ENCODE measurements at places on chromosomes 16 and 17.

DNA sequence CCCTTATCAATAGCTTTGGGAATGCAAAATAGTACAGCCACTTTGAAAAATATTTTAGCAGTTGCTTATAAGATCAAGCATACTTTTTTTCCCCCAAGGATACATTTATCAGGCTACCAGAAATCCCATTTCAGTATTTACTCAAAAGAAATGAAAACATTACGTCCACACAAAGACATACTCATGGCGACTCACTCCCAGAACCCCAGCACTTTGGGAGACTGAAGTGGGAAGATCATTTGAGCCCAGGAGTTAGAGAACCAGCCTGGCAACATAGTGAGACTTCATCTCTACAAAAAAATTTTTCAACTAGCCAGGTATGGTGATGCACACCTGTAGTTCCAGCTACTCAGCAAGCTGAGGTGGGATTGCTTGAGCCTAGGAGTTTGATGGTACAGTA, 5.9 kb downstream of the SKA2 start:
- no peak for DNase-seq

DNA sequence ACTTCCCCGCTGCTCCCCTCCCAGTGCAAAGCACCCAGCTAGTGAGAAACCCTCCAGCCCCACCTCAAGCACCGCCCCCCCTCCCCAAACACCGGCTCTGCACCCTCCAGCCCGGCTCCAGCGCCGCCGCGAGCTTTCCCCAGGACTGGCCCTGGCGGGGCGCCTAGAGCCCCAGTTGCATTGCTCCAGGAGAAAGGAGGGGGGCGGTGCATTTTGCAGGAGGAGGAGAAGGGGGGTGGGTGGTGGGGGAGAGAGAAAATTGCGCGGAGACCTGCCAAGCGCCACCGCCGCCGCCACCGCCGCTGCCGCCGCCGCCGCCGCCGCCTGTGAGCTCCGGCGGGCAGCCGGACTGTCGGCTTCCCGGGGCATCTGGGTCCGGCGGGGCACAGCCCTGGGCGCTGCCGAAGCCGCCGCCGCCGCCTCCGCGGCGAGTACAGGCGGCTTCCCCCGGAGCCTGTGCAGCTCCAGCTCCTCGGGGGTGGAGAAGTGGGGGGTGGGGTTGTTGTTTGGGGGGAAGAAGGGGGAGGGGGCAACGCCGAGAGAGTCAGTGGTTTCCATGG, 333 bp upstream of the NOG start:
- peak; percentile 29 for DNase-seq

- no peak for DNase-seq
Measured at GRCh38 chr16:2438121-2438520, 8.9 kb downstream of the CCNF start.

GRCh38 chr17:59829217-59830006, 63.3 kb downstream of the TUBD1 start:
- DNase-seq: no peak

DNA sequence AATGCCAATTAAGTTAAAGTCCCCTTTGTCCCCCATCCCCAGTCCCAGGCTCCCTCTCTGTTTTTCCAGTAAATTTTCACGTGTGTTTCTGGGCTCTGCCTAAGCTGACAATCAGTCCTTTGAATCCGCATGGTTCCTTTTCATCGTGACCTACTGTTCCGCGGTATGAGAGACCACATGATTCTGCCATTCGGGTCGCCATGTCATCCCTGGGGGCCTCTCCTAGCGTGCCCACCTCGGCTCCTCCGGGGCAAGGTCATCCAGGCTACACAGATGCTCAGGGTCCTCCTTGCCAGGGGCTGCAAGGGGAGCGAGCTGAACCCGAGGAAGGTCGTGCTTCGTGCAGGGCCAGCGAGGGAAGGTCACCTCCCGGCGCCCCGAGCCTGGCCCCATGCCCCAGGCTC, 157.6 kb downstream of the RAB11FIP4 start:
- no peak for DNase-seq

GRCh38 chr17:55175788-55176427, 88.9 kb upstream of the HLF start:
- no peak for DNase-seq

GRCh38 chr17:40883626-40884334, 1.3 kb downstream of the KRT20 start:
- no peak for DNase-seq

DNA sequence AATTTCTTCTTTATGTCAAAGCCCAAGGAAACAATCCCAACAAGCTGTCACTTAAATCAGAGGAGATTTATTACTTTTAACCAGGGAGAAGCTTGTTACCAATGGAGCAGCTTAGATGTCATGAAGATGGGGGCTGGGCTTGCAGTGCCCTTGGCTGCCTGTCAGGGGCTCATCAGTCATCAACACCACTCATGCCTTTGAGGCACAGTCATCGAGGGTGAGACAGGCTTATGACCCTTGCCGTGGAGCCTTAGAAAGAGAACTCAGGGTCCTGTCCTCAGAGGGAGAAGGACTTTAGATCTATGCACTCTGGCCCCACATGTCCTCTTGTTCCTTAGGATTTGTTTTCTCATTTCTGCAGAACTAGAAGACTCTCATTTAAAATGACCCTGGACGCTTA, 318.3 kb downstream of the CBLN1 start:
- no peak for DNase-seq

DNA sequence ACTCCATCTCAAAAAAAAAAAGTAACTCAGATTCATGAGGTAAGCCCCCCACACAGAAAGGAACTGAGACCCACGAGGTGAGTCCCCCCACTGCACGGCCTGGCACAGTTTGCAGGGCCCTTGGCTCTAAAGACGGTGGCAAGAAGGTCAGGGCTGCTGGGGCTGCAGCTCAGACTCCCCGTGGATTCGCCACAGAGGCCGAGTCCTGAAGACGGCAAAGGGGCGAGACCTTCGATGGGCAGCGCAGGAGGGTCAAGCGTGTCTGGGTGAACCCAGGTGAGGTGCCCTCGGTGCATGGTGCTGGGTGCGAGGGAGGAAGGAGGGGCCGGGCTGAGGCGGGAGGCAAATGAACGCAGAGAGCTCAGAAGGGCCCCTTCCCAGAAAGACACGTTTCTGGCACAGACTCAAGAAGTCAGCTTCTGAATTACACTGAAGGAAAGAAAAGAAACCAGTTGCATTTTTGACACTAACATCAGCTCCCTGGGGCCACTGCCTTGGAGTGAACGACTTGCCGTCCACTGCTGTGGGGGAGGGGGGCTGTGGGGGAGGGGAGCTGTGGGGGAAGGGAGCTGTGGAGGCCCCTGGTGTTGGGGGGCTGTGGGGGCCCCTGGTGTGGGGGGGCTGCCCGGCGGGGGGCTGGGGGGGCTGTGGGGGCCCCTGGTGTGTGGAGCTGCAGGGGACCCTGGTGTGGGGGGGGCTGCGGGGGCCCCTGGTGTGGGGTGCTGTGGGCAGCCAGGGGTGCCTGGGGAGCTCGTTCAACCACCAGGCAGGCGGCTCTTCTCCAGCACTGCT, 69.8 kb upstream of the METRNL start:
- no peak for DNase-seq

- no peak for DNase-seq
Measured at GRCh38 chr16:84735849-84736586, 36.2 kb downstream of the USP10 start.

DNA sequence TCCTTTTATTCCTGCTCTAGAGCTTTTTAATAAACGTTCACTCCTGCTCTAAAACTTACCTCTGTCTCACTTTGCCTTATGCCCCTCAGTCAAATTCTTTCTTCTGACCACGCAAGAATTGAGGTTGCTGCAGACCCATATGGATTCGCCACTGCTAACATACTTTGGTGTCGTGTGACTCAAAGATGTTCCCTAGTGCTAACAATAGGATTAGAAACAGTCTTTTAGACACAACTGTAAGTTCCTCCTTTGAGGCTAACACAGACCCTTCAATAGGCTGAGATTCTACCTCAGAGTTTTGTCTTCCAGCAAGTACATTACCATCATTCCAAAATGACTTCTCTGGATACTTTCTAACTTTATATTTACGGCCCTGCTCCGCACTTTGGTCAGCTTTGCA, 149.5 kb upstream of the COX10 start:
- DNase-seq: no peak

DNA sequence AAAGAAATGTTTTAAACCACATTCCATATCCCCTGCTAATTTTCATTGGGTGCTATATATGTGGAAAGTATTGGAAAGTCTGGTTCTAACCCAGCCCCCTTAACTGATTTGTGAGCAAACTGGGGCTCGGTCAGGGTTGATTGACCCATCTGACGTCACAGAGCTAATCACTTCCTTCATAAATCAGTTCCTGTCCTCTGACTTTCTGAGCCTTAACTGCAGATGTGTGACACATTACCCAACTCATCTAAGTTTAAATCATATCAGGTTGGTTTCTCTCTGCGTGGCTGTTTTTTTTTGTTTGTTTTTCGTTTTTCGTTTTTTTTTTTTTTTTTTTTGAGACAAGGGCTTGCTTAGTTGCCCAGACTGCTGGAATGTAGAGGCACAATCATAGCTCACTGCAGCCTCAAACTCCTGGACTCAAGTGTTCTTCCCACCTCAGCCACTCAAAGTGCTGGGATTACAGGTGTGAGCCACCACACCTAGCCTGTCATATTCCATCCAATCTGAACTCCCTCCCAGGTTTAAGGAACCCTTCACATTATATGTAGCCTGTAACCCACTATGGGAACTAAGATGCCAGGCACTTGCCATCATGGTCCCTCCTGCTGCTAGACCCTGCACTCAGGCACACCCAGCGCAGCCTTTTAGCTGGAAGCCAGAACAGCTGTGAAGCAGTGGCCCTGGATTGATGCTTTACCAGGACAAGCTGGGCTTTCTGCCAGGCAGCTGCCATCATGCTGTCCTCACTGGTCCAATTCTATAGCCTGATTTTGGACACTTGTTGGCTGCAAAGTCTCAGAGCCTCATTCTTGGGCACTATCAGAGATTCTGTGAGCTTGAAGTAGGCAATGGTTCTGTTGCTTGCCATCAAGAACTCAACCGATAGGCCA, 6.9 kb upstream of the BPTF start:
- no peak for DNase-seq

DNA sequence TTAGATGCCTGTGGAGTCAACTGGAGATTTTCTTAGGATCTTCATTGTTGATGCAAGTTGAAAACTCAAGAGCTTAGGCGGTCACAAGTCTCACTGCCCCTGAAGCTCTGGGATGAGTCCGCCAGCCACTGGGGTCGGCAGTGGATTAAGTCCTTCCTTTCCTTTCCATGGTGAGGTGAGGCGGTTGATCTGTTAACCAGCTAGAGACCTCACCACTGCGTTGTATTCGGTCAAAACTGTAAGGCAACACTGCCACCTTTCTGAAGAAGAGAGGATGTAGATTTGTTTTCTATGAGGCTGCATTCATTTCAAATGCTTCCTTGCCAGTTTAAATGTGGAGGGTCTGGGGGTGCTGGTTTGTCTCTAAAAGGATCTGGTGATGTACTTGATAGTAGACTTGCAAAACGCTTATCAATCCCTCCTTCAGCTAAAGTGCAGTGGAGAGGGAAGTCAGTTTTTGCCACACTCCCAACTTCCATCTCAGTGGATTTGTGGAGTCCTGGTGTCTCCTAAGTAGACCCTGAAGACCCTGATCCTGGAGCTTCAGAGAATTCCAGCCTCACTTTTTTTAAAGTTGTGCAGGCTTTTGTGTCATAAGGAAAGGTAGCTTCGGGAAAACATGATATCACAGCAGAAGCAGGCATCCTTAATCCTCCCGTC, 1.7 kb downstream of the MYOCD start:
- no peak for DNase-seq

DNA sequence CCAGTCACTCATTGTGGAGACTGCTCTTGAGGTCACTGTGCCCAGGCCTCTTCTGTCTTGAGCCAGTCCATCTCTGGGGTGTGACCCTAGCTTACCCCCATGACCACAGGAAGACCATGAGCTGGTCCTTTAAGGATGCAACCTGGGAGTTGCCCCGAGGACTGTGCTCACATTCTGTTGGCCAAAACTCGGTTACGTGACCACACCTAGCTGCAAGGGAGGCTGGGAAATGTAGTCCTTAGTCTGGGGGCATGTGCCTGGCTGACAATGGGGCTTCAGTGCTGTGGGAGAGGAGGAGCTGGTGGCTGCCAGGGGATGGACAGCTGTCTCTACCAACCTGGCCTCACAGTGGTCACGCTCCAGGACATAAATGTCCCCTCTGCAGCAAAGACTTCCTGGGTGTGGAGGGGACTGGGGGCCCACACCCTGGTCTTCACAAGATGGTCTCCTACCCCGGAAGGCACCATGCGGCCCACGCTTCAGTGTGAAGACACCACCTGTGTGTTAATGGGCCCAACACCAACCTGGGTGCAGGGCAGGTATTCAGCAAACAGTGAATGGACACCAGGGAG, 55.4 kb downstream of the JPH3 start:
- no peak for DNase-seq

DNA sequence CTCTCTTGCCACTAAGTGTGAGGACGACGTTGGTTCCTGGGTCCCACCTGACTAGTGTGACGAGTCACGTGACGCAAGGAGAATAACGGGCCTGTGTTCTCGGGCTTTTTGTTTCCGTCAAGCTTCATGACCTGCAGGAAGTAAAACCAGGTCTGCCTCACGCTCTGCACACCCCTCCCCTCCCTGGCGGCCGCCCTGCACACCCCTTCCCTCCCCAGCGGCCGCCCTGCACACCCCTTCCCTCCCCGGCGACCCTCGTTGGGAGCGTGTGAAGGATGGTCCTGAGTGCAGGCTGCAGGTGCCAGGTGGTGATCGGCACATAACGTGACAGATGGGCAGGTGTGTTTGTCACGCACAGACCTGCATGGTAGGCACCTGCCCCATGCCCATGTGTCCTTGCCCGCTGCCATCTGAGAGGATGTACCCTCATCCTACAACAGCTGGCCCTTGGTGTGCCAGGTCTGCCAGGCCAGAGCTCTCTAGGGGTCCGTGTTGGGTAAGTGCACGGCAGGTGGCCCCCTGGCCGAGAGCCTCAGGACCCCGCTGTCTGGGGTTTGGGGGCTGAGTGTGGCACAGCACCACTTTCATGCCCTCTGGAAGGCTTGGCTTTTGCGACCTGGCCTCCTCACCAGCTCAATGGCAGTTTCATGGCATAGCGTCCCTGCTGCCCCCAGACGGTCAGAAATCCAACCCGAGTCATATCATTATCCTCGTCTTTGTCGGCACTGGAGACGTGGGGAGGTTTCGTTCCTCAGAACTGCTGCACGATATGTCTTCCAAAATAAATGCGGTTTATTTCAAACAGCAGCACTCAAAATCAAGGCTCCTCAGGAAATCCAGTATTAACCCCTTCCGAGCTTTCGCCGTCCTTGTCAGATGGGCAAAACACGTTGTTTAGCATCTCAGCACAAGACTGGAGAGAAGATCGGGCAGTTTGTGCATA, 191.8 kb upstream of the CHMP6 start:
- no peak for DNase-seq

- DNase-seq: no peak
Measured at GRCh38 chr17:187130-187529, 5.7 kb upstream of the DOC2B start.

GRCh38 chr16:54444851-54445458, 158.4 kb upstream of the IRX3 start:
- DNase-seq: no peak

GRCh38 chr16:48001324-48001895, 154.4 kb downstream of the ABCC12 start:
- DNase-seq: no peak

- no peak for DNase-seq
Measured at GRCh38 chr16:82061861-82062525, 26.9 kb downstream of the HSD17B2 start.
